Spinal cord (tissue), 10 donors: ENCODE measurements at places on chromosomes 2 and 18.
A peak's percentile ranks its signal among the peaks of the same experiment; 100 is the strongest.

- no peak for DNase-seq
These were observed 2.5 kb downstream of the REL start for GRCh38 chr2:60883896-60884295.

- DNase-seq: no peak
These were observed 80.0 kb upstream of the WDSUB1 start for GRCh38 chr2:159366538-159366937.

DNA sequence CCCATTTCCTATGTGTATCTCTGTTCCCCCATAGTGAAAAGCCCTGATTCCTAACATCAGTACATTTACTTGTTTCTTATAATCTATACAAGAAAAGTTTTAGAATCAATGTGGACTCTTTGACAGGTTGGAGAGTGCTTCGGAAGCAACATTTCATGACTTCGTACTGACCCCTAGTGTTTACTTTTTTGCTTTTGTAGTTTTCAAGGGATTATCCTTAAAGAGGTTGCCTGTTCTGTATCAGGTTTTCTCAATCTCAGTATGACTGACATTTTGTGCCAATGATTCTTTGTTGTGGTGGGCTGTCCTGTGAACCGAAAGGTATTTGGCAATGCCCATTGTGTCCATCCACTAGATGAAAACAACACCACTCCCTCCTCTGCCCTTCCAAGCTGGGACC is 43.3 kb upstream of the SERPINB2 start:
- DNase-seq: peak; percentile 76

DNA sequence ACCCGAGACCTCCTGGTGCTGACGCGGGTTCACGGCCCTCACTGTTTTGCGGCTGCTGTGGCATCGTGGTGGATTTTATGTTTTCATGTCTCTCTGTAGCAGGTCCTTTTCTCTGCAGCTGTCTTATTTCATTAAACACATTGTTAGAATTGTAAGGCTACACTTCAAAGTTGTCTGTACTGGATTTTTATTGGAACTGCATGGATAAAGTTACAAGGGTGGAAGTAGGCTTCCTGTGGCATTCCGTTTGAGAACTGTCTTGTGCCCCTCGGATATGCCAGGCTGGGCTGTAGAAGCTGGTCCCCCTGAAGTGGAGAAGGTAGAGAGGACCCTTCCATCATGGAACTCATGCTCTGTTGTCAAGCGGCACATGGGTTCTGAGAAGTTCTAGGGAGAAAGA is 127.3 kb downstream of the SNTG2 start:
- DNase-seq: no peak

- no peak for DNase-seq
These were observed 138.7 kb downstream of the CDH20 start for GRCh38 chr18:61471942-61472341.

DNA sequence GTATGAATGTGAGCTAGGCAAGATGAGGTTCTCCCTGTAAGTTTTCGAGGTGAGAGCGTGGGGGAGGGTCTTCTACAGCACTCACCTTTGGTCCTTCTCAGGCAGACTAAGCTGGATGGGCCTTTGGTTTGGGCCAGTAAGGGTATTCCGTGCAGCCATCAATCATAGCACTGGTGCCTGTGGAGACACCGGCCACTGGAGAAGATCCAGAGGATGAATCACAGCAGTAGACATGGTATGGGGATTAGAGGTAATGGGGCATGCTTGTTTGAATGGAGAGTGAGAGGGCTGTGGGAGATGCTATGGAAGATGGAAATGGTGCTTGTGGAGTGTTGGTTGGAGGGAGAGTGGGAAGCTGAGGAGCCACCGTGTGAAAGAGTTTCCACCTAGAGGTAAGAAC is 16.1 kb downstream of the MAPRE3 start:
- DNase-seq: no peak

GRCh38 chr2:86087936-86088850 is 17.5 kb downstream of the POLR1A start:
- DNase-seq: no peak

- no peak for DNase-seq
These were observed 5.1 kb downstream of the PKDCC start for GRCh38 chr2:42052702-42053481.

- DNase-seq: no peak
These were observed 3.0 kb upstream of the IL1RN start for GRCh38 chr2:113124181-113124961.

DNA sequence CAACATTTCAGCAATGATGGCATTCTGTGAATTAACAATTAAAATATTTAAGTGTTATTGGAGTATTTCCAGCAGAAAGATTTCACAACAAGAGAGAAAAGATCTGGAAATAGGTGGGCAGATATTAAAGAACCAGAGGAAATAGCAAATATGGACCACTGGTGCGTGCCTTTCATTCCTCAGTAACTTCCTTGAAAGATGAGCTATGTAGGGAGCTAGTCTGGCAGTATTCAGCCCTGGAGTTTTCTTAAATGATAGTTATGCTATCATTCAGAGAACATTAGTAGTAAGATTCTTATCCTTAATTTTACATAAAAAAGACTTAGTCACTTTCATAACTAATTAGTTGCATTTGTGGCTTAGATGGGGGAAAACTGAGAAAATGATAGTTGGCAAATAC is 41.5 kb downstream of the TANC1 start:
- DNase-seq: no peak

GRCh38 chr2:135874777-135875365 is 1.4 kb downstream of the MCM6 start:
- no peak for DNase-seq

DNA sequence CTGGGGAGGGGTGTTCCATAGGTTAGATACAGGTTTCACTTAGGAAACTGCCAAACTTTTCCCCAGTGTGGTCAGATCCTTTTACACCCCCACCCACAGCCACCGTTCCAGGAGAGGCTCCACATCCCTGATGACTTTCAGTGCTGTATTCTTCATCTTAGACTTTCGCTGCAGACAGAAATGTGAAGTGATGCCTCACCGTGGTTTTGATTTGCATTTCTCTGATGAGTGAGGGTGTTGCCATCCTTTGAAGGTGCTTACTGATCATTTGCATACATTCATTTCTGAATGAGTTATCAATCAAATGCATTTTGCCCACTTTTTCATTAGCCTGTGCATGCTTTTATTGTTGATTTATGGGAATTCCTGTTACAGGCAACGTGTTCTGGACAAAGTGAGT is 14.9 kb downstream of the COPS9 start:
- DNase-seq: no peak

DNA sequence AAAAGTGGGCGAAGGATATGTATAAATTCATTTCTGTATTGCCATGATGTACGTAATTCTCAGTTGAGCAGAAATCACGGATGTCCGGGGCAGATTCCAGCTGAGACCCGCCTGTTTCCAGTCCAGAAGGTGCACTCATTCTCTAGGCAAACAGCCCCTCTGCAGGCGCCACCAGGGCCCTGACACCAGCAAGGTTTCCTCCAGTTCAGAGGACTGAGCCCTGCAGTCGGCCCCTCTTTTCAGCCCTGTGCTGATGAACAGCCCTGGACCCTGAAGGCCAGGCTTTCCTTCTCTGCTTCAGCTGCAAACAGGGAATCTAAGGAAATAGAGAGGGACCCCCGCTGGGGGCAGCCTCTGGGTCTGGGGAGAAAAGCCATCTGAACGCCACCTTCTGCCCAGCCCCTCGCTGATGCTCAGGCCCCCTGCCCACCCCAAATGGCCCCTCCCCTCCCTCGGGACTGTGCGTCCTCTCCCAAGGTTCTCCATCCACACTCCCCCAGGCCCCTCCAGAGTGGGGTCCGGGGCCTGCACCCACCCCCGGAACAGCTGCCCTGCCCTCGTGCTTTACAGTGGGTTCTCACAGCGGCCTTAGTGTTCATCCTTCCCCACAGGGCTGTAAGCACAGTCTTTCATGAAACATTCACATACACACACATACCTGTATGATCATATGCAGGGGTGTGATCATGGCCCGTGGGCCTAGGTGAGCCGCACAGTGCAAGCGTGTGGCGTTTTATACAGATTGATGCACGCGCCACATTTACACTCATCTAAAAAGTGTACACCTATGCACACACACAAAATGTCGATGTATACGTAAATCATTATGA is 12.1 kb downstream of the COPS9 start:
- no peak for DNase-seq

GRCh38 chr18:31634331-31634713 is 42.6 kb downstream of the TTR start:
- DNase-seq: no peak

GRCh38 chr2:8003462-8004075 is 678.3 kb upstream of the ID2 start:
- peak; percentile 59 for DNase-seq

GRCh38 chr2:241492174-241492565 is 16.2 kb downstream of the STK25 start:
- DNase-seq: no peak

GRCh38 chr2:73640511-73640911 is 1.7 kb downstream of the NAT8 start:
- peak; percentile 5 for DNase-seq

GRCh38 chr2:33616873-33617272 is 17.8 kb upstream of the FAM98A start:
- DNase-seq: no peak

GRCh38 chr2:109545828-109546713 is 67.7 kb downstream of the SEPTIN10 start:
- peak; percentile 67 for DNase-seq

- no peak for DNase-seq
These were observed 256.2 kb downstream of the FIGN start for GRCh38 chr2:163479599-163479998.

- DNase-seq: no peak
These were observed 58.0 kb downstream of the LINC00305 start for GRCh38 chr18:64090876-64091275.

DNA sequence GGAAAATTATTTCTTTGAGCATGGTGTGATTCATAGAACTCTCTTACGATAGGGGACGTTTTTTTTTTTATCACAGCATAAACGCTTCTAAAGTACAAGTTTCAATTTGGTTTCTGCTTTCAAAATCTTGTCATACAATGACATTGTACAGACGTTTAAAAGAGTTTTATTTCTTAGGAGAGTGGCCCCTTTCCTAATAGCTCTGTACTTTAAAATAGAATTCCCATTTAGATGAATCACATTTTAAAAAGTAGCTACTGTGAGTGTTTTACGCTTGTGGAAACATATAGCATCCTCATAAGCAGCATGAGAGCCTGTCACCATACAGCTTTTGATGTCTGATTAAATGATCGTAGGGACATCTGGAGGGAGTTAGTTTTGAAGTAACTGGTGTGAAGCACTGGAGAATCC is 510.9 kb downstream of the PARD3B start:
- DNase-seq: no peak

GRCh38 chr2:136207030-136207623 is 89.2 kb upstream of the CXCR4 start:
- no peak for DNase-seq

DNA sequence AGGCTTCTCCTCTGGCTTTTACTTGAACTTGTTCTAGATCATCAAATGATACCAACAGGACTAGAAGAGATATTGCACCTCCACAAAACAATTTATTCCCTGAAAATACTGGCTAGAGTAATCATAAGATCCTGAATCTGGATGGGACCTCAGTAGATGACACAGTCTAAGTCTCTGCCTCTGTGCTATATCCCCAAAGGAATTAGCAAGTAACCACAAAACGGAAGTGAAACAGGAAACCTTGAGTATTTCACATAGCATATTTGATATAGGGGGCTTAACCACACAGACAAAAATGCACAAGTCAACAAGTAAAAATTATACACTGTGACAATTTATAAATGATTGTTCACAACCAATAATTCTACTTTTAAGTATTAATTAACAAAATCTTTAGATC is 456.9 kb upstream of the TNP1 start:
- no peak for DNase-seq

DNA sequence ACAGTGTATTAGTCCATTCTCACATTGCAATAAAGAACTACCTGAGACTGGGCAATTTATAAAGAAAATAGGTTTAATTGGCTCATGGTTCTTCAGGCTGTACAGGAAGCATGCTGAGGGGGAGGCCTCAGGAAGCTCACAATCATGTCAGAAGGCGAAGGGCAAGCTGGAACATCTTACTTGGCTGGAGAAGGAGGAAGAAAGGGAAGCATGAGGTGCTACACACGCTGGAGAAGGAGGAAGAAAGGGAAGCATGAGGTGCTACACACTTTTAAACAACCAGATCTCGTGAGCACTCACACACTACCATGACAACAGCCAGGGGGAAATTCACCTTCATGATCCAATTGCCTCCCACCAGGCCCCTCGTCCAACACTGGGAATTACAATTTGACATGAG is 95.3 kb upstream of the FAM110C start:
- no peak for DNase-seq

DNA sequence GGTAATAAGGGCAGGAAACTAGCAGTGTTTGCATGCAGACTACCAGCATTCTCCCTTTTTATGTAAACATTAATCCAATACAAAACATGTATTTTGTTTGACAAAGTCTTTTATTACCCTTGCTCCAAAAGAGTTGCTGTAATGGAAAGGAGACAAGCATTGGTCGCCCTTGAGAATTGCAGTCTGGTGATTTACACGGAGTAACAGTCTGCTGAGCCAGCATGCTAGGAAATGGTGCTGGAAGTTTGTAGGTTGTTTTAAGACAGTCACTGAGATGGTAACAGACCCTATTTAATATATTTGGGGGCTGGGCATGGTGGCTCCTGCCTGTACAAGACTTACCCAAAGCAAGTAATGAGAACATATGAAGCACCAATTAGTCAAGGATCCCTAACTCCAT is 2.8 kb upstream of the PRKCE start:
- DNase-seq: no peak

DNA sequence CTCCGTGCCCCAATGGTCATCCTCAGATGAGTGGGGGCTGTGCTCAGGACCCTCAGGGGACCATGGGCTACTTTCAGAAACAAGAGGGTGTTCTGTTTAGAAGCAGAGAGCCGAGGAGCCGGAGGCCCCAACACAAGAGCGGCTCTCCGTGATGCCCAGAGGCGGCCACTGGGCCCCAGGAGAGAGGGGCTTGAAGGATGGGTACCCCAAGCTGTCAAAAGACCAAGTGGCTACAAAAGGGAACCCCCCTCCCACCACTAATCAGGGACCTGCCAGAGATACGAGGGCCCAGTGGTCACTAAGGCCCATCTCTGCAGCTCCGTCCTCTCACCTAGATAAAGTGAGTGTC is 93.6 kb downstream of the HDAC4 start:
- no peak for DNase-seq
